CD4-positive, alpha-beta T cell treated with Interleukin-1 beta for 1 hour (primary cell): ENCODE measurements at places on chromosomes 6 and 20.

GRCh38 chr6:166267526-166267925 lies 40.7 kb downstream of the PRR18 start:
- DNase-seq: no peak

- DNase-seq: no peak
These were observed 208.3 kb downstream of the TAF4 start for GRCh38 chr20:61857414-61857775.

DNA sequence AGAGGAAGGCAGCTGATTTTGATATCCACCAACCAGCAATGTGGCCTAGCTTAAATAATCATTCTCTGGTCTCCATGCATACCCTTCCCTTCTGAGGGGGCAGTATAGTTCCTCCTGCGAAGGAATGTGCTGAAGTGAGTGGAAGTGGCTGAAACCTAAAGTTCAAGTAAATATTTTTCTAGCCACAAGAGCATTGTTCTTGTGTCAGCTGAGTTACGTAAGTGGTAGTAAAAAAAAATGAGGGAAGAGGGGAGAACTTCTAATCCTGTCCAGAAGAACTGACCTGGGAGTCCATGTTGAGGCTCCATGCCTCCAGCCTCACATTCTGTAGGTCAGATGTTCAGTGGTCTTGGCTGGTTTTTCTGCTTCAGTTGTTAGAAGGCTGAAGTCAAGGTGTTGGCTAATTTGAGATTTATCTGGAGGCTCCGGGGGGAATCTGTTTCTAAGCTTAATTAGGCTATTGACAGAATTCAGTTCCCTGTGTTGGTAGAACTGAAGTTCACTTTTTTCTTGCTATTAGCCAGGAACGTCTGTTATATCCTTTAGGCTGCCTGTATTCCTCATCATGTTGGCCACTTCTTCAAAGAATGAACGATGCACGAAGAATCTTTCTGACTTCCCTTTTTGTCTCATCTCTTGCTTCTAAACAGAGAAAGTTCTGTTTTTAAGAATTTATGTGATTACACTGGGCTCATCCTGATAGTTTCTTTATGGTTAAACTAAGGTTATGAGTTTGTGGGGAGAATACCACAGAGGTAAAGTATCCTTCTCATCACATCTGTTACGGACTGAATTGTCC lies 207.1 kb upstream of the PRSS16 start:
- DNase-seq: no peak

- no peak for DNase-seq
These were observed 48.1 kb upstream of the MYL9 start for GRCh38 chr20:36493051-36493800.

- DNase-seq: no peak
These were observed 789.7 kb downstream of the FRK start for GRCh38 chr6:115270953-115271352.

- DNase-seq: no peak
These were observed 22.2 kb upstream of the LAMA2 start for GRCh38 chr6:128860782-128861181.

DNA sequence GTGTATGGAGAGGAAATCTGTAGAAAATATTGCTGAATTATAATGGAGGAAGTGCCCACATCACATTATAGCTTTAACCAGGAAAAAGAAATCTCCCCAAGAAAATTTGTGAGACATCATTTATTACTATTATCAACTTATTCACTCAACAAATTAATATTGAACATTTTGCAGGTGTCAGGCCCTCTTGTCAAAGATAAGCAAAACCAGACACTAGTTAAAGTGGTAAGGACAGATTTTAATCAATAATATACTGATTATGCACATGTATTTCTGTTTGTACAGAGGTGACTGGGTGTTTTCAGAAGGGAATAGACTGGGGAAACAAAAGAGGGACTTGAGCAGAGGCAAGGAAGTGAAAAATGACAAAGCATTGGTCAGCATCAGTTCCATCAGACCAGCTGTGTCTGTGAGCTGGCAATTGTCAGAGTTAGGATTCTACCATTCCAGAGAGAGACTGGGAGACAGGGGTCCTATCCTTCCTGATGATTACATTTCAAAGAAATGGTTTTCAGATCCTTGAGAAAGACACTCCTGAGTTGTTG lies 519.2 kb downstream of the UTRN start:
- DNase-seq: no peak

GRCh38 chr6:138959521-138959920 lies 28.5 kb downstream of the REPS1 start:
- no peak for DNase-seq

DNA sequence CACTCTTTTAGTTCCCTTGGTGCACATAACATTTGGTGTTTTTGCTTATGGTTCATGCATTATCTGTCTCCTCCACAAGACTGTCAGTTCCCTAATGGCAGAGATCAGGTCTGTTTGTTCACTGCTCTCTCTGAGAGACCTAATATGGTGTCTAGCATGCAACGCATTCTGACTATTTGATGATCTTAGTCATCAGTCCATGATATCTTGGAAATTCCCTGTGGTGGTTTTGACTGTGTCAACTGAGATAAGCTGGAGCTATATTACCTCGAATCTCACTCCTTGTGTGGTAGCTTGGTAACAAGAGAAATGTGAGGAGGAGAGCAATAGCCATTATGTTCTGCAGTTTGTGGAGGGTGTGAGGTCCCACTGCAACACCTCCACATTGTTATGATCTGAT lies 229.8 kb downstream of the FRK start:
- no peak for DNase-seq

DNA sequence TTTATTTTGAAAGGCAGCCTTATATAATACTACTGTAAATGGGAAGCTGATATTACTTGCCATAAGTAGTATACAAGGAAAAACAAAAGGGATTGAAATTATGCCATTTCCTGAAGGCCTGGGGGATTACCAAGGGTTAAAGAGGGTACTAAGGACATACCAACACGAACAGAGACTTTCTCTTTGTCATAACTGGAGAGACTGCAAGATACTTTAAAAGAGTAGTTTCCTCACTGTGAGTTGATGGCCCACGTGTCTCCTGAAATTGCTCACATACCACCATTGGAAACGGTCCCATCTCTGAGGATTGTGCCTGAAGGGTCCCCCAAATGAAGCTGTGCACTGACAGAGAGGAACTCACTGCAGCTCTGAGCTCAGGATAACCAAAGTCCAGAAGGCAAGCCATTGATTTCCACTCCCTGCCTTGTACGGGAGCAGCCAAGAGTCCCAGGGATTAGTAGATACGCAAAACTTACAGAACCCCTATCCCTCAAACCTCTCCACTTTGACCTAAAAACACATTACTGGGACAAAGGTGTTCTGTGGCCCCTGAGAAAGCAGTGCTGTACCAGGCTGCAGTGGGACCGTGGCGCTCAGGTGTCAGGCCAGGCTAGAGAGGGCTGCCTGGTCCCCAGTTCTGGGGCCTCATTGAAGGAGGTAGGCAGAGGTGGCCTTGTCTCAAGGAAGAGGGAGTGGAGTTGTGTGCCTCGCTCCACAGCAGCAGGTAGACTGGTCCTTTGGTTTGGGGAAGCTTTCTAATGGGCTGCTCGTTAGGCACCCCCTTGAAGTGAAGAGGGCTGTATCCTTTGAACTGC lies 15.2 kb downstream of the PSMG4 start:
- DNase-seq: no peak

DNA sequence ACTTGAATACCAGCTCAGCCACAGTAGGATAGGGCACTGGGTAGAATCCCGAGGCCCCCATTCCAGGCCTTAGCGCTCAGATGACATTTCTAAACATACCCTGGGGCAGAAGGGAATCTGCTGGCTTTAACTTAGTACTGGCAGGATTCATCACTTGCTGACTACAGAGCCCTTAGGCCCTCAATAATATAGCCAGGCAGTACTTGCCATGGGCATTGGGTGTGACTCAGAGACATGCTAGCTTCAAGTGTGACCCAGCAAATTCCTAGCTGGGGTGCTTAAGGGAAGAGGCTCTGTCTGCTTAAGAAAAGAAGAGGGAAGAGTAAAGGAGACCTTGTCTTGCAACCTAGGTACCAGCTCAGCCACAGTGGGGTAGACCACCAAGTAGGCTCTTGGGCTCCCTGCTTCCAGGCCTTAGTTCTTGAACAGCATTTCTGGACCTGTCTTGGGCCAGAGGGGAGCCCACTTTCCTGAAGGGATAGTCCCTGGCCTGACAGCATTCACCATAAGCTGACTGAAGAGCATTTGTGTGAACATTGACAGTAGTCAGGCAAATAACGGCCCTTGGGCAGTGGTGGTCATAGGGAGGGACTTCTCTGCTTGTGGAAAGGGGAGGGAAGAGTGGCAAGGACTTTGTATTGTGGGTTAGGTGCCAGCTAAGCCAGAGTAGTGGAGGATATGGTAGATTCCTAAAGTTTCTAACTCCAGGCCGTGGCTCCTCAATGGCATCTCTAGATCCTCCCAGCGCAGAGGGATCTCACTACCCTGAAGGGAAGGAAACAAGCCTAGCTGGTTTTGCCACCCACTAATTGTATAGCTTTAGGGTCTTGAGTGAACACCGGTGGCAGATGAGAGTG lies 48.5 kb upstream of the HACE1 start:
- no peak for DNase-seq
